ENCODE measurements at places on chromosomes 2 and 18.

DNA sequence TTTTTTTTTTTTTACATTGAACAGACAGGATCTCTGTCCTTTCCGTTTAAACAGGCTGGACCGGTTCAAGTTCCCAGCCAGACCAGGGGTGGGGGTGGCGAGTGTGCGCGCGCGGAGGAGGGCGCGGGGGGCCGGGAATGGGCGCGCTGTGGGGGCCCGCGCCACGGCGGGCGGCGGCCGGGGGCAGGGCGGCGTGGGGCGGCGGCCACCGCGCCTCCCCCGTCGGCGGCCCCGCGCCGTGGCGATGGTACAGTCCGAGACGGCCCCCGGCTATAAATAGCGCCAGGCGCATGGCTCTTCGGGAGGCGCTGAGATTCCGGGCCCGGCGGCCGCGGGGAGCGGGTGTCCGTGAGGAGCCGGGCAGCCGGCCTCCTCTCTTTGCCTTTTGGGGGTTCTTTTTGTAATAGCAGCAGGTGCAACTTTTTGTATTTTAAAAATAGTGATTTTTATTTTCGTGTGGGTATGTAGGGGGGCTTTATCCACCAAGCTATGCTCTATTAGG lies 430 bp upstream of the CELF4 start:
- DNase-seq = peak; percentile 49

- DNase-seq = no peak
Observed at GRCh38 chr18:79863161-79864005, 65.6 kb downstream of the KCNG2 start.

DNA sequence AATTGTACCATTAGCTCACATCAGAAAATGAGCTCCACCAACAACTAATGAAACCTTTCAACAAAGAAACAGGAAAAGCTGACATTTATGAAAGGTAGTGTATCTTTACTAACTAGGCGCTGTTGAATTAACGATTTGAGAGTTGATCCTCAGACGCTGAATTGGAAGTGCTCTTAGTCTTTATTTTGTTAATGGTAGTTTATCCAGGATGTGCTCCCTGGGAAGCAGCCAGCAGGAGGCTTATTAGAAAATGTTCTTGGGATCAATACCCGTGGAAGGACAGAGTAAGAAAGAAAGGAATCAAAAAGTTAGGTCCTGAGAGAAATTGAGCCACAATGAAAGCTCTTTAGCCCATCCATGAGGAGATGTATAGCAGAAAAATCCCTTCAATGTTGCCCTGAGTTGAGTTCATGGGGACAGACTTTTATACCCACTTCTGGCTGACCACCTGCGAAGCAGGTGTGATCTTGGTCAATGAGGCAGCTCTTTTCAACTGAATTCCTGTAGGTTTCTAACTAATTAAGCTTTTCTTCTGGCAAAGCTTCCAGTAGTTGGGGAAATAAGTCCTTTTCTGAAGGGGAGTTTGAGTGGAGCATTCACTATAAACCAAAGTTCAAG lies 492.6 kb upstream of the REG3G start:
- no peak for DNase-seq

GRCh38 chr18:60259052-60259681 lies 113.4 kb downstream of the MC4R start:
- no peak for DNase-seq

GRCh38 chr18:48228841-48229240 lies 180.3 kb downstream of the ZBTB7C start:
- no peak for DNase-seq

- DNase-seq = no peak
Observed at GRCh38 chr2:2750867-2751714, 420.0 kb upstream of the MYT1L start.

- no peak for DNase-seq
Observed at GRCh38 chr2:30714811-30715709, 92.2 kb downstream of the CAPN13 start.

DNA sequence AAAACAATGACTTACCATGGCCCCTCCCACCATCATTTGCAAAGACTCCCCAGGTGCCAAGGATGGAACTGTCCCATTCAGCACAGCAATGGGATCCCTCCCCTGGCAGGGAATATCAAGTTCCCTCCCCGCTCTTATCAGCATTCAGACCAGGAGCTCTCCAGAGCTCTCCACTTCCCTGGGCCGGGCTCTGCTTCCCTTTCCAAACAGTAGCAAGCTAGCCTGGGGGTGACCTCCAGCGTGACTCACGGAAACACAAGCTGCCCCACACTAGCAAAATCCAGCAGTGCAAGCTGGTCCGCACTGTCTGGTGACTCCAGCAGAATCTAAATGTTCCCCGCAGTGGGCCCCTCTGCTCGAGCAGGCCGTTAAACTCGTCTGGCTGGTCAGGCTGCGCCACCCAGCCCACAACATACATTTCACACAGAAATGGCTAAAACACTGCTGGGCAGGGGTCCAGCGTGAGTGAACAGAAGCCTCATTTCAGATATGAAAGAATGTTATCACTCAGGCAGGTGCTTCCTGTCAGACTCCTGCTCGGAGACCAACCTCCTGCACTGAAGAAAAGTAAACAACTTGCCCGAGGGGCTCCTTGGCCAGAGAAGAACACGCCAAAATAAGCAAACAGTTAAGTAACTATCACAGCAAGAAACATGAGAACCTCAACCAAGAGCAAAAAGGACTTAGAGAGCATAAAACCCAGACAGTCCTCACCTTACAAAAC lies 33.9 kb downstream of the STAT1 start:
- DNase-seq = peak; percentile 48

- DNase-seq = peak; percentile 48
Observed at GRCh38 chr2:174771631-174772471, 7.6 kb upstream of the CHRNA1 start.

- DNase-seq = no peak
Observed at GRCh38 chr2:232951891-232952290, 61.2 kb downstream of the NGEF start.

GRCh38 chr2:176105078-176105729 lies 1.9 kb upstream of the HOXD11 start:
- no peak for DNase-seq

DNA sequence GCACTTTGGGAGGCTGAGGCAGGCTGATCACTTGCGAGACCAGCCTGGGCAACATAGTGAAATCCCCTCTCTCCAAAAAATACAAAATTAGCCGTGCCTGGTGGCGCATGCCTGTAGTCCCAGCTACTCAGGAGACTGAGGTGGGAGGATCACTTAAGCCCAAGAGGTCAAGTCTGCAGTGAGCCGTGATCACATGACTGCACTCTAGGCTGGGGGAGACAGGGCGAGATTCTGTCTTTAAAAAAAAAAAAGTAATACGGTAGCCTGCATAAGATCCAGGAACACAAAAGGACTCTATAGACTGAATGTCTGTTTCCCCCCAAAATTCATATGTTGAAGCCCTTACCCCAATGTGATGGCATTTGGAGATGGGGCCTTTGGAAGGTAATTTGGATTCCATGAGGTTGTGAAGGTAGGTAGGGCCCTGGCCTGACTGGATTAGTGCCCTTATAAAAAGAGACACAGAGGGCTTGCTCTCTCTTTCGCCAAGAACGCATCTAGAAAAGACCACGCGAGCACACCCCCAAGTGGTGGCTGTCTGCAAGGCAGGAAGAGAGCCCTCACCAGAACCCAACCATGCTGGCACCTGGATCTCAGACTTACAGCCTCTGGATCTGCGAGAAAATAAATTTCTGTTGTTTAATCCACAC lies 17.0 kb downstream of the MBOAT2 start:
- DNase-seq = no peak

GRCh38 chr2:47437287-47437686 lies 34.3 kb downstream of the MSH2 start:
- DNase-seq = no peak

DNA sequence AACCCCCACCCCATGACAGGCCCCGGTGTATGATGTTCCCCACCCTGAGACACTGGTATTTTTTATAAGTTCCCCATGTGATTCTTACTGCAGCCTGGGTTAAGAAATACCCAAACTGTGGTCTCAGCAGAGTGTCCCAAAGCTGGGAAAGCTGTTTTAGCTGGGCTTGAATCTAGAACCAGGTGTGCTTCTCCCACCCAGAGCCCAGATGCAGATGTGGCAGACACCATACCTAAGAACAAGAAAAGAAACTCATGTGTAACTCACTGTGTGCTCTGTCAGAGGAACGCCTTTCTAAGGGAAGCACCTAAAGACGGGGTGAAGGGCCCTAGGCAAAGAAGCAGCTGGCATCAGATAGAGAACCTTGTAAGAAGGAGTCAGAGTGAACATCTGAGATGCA lies 23.9 kb downstream of the DOK1 start:
- DNase-seq = no peak

DNA sequence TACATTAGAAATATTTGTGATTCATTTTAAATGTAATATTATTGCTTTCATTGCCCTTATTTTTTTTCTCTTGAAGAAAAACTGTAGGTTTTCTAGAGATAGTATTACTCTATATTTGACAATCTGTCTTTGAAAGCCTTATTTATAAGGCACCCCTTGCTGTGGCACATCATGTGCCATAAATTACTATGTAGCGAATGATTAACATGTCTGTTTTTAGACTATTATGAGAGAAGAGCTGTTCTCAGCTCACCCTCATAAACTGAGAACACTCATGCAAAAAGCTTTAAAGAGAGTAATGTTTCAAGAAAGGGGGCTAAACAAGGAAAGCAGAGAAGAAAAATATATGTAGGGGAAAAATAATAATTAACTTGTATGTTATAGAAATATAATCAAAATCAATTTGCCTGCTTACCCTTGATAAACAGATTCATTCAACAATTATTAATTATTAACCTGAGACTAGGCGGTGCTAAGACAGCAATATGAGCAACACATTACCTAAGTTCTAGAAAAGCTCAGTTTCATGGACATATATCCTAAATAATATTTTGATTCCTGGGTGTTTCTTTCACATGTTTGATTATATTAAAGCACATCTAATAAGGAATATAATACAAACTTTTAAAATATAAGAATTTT lies 69.0 kb downstream of the RAB3GAP1 start:
- no peak for DNase-seq

DNA sequence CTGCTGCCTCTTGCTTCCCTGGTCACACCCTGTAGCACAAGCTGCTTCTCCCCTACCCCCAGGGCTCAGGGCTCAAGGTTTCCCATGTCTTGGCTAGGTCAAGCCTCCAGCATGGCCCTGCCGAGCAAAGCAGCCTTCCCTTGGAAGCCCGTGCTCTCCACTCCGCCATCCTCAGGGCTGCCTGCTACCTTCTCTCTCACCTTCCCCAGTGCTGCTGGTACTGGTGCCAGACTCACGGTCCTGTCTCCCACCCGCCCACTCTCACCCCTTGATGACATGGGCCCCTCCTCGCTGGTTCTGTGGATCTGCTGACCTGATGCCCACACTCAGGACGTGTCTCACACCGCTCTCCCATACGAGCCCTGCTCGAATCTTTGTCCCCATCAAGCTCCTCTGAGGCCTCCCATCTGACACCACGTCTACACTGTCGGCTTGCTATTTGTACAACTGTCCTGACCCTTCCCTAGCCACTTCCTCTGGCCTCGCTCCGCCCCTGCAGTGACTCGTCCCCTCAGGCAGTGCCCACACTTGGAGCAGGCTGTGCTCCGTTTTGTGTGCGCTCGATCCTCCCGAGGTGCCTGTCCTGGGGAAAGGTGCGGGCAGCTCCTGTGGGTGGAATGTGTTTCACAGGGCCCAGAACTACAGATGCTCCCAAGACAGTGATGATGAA lies 49.9 kb downstream of the ZAP70 start:
- no peak for DNase-seq

DNA sequence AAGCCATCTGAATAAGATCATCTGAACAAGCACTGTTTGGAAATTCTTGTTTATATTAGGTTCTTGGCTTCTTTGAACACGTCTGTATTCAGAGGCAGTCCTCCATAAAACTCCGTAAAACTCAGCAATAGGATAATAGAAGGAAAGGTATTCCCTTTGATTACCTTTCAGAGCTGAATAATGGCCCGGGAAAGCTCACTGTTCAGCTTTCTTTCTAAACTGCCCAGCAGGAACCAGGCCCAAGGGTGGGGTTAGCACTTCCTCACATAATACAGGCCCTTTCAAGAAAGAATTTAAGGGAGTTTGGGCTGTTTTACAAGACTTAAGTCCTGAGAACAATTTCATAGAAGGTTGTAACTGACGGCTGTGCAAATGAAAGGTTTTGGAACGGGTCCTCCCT lies 72.2 kb upstream of the PHLPP1 start:
- no peak for DNase-seq

DNA sequence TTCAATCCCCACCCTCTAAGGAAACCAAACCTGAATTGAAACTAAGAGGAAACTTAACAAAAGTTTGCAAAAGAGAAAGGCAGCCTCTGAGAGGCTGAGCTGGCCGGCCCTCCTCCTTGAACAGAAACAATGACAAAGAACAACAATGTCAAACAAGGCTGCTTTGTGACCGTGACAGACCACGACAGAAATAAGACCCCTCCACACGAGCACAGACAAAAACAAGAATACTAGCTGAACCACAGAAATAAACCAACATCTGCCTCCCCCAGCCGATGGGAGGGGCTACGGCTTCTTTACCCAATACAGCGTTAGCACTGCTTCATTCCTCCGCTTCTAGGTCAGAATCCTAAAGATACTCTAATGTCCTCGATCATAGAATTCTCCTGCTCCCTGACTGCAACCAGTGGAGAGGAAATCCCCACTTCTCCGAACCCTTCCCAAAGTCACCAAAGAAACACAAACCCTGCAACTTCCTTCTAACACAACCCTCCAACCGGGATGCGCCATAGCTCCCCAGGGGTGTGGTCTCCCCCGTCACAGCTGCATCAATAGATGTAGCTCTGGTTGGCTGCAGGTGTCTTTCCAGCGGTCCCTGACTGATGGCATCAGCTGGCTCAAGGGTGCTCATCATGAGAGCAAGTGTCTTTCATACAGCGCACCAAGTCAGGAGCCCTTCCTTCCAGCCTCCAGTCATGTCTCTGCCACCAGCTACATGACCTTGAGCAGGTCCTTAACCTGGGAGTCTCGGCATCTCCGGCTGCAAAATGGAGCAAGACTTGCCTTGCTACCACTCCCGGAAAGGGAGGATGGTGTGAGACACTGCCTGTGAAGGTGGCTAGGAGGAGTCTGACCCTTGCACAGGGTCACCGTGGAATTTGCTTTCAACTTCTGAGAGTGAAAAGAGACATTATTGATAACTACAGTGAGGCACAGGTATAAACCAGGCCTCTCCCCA lies 198.6 kb downstream of the HAUS1 start:
- no peak for DNase-seq

DNA sequence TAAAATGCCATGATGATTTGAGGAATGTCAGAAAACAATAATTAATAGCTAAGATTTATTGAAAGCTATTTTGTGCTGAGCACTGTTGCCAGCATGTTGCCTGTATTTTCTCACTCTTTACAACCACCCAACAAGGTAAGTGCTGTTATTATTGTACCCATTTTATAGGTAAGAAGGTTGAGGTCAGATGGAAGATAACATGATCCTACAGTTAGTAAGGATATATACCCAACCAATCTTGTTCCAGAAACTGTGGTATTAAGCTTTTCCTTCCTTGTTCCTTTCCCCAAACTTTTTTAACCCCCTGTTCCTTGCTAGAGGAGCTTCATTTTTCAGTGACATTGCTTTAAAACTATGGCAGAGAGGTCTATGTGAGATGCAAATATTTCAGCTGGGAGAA lies 738.0 kb upstream of the ZEB2 start:
- DNase-seq = no peak

- no peak for DNase-seq
Observed at GRCh38 chr2:168256448-168256847, 9.1 kb upstream of the STK39 start.

Data from progenitor cell of endocrine pancreas (in vitro differentiated cells).